ENCODE measurements at places on chromosomes 2 and 18. TPM values are rescaled to one million over a fixed set of nuclear protein-coding genes. Genes with fewer than 3 reads are reported as not detected.
A peak's percentile ranks its signal among the peaks of the same experiment; 100 is the strongest.

DNA sequence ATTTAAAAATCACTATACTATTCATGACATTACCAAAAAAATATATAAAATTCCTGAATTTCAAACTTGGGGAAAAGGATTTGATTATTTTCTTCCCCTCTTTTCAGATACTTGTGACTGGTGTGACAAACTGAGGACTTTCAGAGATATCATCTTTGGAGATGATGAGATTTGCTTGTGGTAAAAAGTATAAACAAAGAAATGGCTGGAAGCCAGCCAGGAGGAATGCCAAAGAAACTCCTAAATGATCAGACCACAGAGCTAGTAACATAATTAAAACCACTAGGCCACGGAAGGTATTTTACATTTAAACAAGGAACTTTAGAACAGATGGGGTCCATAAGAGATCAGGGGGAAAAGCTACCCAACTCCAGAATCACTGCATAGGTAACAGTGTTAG, 58.7 kb downstream of the PIGN start:
- no peak for DNase-seq

The VRK2 gene
- 28.2 TPM for polyA plus RNA-seq

DNA sequence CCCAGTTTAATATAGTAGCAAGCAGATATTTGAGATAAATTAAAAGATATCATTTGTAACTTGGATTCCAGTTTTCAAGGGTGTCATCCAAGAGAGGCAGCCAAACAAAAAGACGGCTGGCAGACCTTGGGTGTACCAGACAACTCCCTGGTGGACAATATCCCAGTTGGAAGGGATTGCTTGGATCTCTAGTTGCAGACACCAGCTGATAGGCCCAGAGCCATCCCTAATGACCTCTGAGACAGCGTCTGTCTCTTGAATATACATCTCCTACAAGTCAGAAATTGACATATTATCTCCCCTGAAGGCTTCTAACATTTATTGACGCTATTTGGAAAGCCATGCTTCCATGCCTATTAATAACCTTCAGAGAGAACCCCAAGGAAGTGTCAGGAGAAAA, 67.7 kb downstream of the ACVR1 start:
- no peak for DNase-seq

DNA sequence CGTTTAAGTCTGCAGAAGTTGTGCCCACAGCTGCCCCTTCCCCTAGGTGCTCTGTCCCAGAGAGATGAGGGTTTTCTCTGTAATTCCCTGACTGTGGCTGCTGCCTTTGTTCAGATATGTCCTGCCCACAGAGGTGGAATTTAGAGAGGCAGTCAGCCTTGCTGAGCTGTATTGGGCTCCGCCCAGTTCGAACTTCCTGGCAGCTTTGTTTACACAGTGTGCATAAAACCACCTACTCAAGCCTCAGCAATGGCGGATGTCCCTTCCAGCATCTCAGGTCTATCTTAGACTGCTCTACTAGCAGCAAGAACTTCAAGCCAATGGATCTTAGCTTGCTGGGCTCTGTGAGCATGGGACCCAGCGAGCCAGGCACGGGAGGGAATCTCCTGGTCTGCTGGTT, 48.1 kb downstream of the LHCGR start:
- no peak for DNase-seq

GRCh38 chr18:5890331-5891183, 4.8 kb downstream of the TMEM200C start:
- DNase-seq, result peak; percentile 47

DNA sequence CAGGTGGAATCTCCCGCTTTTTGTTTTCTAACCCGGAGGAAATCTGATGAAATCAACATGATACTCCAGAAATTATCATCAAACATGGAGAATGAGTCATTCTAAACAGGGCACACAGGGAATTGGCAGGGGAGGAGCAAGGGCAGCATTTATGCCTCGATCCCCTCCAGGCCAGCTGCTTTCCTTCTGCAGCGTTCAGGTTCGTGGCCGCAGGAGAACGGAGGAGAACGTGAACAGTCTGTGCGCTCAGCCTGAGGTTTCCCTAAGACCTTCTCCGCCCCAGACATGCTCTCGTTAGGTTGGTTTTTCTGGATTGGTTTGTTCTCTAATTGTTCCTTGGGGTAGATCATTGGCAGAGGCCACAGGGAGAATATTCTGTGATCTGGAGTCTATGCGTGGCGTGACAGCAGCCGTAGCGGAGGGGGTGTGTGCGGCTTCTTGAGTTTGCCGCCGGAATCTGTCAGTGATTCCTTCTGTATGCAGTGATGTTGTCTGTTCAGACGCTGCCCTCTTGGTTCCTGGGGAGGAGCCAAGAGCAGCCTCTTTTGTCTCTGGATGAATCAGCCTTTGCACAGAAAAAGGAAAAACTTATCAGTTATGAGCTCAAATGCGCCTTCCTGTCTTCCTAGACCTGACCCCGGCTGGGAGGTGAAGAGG, 75.9 kb downstream of the SH3BP4 start:
- DNase-seq, result no peak

DNA sequence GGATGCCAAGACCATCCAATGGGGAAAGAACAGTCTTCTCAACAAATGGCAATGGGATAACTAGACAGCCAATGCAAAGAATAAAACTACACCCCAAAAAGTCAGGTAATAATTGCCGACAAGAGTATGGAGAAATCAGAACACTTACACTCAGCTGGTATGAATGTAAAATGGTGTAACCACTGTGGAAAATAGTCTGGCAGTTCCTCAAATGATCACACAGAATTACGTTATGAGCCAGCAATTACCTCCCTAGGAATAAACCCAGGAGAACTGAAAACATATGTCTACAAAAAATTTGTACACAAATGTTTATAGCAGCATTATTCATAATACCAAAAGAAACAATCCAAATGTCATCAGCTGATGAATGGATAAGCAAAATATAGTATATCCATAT, 8.8 kb downstream of the IWS1 start:
- no peak for DNase-seq

GRCh38 chr2:85134896-85135659, 1.9 kb downstream of the TCF7L1 start:
- DNase-seq, result no peak

DNA sequence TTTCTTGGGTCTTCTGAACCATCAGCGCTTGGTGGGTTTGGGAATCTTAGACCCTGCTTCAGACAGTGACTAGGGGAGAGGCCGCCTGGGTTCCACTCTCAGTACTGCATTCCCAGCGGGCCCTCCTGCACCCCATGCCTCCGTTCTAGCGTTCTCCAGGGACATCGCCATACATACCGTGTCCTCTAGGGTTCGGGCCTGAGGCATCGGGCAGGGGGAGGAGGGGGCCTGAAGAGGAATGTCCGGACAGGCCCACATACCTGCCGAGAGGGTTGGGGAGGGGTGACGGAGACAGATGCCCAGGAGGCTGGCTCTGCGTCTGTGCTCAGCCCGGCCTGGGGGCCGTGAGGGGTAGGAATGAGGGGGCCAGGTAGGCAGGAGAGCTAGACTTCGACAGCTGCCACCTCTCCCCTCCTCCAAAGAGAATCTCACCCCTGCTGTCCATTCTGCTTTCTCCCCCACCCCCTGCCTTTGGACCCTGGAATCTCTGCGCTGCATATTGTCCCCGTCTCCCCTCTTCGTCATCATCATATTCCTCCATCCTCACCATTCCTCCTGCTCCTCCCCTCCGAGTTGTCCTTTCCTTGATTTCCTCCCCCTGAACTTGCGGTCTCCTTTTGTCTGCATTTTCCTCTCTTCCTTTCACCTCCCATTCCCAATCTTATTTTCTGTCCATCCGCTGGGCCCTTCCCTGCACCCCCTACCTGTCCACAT, 7.8 kb upstream of the WNT10A start:
- no peak for DNase-seq

DNA sequence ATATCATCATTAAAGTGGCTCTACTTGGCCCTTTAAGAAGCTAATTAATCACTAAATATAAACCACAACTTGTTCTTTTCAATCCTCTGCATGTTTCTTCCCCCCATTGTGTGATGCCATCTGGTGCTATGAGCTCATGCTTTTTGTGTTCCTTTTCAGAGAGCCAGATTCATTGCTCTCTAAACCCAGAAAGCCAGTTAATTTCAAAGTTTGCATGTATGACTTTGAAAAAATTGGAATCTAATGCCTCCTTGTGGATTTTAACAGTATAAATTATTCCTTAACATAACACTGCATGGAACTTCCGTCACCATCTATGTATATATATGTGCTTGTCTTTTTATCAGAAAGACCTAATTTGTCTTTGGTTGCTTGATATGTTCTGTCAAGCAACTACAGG, 31.1 kb downstream of the TMEM178A start:
- peak; percentile 54 for DNase-seq

DNA sequence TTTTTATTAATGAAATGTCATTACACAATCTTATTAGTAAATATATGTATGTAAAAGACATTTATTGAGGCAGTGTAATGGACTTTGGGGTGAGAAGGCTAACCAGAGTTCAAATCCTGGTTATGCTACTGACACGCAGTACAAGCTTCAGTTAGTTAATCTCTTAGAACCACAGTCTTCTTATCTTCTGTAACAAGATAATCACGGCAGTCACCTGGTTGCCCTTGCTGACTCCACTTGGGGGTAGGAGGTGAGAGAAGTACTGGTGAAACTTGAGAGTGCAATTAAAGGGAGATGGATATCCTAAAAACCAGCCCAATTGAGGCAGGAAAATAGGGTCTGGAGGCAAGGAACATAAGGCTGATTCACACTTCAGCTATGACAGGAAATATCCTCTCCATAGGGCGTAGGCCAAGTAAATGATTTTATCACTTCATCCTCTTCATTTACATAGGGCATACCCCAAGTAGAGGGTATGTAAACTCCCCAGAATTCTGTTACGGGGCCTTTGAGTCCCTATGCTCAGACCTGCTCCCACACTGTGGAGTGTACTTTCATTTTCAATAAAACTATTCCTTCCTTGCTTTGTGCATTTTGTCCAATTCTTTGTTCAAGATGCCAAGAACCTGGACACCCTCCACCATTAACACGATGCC, 21.3 kb downstream of the SKA1 start:
- no peak for DNase-seq

The ANKRD30B gene
- 0.62 TPM for polyA plus RNA-seq

GRCh38 chr2:160918906-160919503, 241.2 kb upstream of the TANK start:
- no peak for DNase-seq

The SERPINB11 gene
- not detected for polyA plus RNA-seq

DNA sequence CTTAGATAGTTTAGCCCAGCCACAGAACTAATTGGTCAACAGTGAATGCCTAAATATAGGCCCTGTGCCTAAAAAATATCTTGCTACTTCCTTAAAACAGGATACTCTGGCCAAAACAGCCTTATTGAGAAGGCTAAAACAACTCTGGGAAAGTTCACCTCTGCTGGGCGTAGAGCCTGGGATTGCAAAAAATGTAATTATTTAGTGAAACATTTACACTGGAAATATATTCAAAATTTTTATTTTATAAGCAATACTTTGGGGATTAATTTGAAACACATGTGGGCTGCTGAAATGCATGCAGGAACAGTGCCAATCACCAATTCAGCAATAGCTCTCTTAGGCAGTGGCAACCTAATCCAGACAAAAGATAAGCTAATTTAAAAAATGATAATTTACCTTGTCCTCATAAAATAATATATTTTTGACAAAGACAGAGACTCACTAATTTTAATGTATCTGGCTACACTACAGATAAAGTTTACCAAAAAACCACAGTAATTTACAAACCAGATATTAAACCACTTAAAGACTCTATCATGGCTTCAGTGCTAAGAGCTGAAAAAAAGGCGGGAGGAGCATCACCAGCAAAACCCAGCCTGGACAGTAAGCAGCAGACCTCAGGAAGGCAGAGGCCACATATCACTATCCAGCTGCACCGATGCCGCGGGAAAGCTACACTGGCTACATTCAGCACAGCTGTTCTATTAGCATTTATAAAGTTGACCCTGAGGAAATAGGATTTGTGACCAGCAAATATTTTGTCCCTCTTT, 18.5 kb downstream of the TRAK2 start:
- DNase-seq, result no peak

DNA sequence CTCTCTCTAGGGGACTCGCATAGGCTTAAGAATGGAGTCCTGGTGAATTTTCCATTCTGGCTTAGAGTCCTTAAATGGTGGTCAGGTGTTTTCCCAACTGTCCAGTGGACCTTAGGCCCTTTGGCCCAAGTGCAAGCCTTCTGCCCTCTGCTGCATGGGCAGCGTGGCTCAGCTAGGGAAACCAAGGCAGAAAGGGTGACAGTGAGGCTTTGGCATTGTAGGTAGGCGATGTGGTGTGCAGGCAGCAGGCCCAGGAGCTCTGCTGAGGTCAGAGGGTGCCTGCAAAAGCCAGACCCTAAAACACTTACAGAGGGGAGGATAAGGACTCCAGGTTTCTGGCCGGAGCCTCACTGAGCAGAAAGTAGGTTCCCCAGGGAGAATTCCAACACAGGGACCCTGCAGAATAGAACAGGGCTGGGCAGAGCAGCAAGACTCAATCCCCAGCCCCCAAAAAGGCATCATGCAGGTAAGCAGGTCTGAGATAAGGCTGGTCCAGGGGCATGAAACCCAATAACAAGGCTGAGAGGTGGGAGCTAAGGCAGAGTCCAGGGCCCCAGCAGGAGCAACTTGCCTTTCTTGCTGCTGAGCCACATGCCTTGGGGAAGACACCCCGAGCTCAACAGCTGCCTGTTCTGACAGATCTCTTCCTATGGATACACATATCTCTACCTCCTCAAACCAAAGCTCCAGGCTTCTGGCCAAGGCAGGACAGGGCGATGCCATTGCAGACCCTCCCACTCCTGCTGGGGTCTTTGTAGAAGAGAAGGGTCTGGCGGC, 199.7 kb downstream of the TNS1 start:
- DNase-seq, result no peak

GRCh38 chr2:159712929-159713420, 669 bp downstream of the MARCHF7 start:
- peak; percentile 32 for DNase-seq

The TMEM37 gene
- 54.8 TPM for polyA plus RNA-seq

DNA sequence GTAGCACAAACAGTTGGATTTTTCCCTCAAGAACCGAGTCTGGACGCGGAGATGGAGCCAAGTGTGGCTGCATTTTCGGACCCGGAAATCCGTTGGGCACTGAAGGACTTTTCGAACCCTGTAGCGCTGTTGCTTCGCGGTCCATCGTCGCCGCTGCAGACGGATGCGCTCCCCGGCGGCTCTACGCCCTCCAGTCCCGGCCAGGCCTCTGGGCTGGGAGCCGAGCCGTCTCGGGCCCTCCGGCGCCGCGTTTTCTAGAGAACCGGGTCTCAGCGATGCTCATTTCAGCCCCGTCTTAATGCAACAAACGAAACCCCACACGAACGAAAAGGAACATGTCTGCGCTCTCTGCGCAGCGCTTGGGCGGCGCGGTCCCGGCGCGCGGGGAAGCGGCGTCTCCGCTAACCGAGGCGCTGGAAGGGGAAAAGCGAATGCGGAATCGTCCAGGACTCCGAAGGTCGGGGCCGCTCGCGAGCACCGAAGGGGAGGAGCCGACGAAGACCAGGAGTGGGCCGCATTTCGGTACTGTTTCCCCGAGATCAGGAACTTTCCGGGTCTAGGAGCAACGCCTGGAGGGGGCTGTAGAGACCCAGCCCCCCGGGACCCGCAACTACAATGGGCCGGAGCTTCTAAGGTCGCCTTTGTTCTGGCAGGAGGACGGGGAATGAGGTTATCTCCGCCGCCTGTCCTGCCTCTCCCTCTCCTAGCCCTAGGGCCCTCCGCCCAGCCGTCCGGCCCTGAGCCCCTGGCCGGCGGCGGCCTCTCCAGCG, 3.2 kb downstream of the EMX1 start:
- no peak for DNase-seq

The TRIM43 gene
- 0.62 TPM for polyA plus RNA-seq

The GPR155 gene
- polyA plus RNA-seq, result 12.4 TPM

The ALPG gene
- polyA plus RNA-seq, result not detected

Measured in left kidney (tissue), 8 donors.